H1 (cell line): ENCODE measurements at places on chromosomes 12 and 14.

DNA sequence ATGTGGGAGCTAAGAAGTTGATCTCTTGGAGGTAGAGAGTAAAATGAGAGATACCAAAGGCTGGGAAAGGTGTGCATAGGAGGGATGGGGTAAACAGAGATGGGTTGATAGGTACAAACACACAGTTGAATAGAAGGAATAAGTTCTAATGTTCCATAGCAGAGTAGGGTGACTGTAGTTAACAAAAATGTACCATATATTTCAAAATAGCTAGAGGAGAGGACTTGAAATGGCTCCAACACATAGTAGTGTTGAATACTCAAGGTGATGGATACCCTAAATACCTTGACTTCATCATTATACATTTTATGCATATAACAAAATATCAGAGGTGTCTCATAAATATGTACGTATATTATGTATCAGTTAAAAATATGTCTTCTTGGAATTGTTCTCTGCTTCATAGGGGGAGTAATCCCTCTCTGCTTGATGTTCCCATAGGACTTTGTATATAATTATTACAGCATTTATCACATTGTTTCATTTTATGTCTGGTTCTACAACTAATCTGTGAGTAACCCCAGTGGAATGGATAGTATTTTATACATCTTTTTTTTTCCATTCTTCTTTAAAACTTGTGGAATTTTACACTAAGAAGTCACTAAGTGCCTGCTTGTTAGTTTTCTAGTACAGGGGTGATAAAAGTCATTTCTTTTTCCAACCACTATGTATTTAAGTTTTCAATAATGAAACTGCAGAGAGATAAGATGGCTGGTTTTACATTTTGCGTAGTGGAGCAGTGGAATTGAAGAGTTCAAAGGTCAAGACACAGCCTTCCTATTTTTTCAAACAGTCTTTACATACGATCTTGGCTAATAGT lies 1940.0 kb upstream of the SEL1L start:
- no peak for DNase-seq

- DNase-seq = no peak
These were observed 13.8 kb upstream of the COL2A1 start for GRCh38 chr12:48017921-48018617.

GRCh38 chr12:104046306-104046705 lies 3.7 kb downstream of the GLT8D2 start:
- DNase-seq = no peak

GRCh38 chr14:34222867-34223266 lies 239.2 kb downstream of the SPTSSA start:
- no peak for DNase-seq

GRCh38 chr12:108629824-108630476 lies 3.7 kb downstream of the SELPLG start:
- no peak for DNase-seq

- no peak for DNase-seq
These were observed 21.9 kb downstream of the HIP1R start for GRCh38 chr12:122856999-122857671.

DNA sequence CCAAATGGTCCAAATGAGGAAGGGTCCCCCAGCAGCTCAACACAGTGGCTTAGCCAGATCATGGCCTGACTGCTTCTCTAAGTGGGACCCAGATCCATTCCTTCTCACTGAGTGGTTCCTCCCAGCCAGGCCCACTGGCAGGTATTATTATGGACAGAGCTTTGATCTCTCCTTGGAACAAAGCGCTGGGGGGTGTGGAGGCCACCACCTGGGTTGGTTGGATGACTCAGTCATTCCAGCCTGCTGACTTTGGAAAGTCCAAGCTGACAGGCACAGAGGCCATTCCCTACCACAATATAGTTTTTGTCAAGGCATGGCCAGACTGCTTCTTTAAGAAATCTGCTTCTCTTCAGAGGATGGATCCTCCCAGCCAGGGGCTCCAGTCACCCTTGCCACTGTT lies 341.1 kb downstream of the BTG1 start:
- DNase-seq = no peak

GRCh38 chr12:132686825-132687210 lies 324 bp downstream of the POLE start:
- DNase-seq = no peak

GRCh38 chr12:56029166-56029519 lies 8.3 kb downstream of the IKZF4 start:
- no peak for DNase-seq

GRCh38 chr14:60926002-60926401 lies 54.9 kb downstream of the TRMT5 start:
- no peak for DNase-seq

DNA sequence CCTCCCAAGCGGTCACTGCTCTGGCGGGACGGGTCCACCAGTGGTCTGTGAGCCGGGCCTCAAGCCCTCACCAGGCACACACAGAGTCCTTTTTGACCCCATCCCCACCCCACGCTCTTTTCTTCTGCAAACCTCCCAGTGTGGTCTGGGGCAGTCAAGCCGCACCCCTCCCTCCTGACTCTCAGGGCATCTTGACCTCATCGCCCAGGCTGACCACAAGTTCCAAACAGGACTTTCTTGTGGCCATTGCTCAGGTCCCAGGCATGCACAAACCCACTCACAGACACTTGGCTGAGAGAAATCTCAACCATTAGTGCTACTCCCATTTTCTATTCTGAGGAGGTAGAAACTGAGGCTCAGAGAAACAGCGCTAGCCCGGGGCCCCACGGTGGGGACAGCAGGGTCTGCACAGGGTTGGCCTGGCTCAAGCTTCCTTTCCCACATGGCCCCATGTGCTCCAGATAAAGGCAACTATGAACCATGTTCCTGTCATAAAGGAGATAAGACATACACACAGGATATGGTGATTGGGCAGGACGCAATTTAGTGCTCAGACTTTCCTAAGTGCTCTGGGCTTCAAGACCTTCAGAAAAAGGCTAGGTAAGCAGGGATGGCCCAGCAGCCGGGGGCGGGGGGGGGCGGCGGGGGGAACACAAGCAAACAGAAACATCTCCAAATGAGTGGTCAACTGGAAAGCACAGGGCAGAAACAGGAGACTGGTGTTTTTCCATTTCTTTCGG lies 69.6 kb downstream of the ITPK1 start:
- no peak for DNase-seq

GRCh38 chr12:77941401-77941800 lies 110.7 kb downstream of the NAV3 start:
- no peak for DNase-seq

DNA sequence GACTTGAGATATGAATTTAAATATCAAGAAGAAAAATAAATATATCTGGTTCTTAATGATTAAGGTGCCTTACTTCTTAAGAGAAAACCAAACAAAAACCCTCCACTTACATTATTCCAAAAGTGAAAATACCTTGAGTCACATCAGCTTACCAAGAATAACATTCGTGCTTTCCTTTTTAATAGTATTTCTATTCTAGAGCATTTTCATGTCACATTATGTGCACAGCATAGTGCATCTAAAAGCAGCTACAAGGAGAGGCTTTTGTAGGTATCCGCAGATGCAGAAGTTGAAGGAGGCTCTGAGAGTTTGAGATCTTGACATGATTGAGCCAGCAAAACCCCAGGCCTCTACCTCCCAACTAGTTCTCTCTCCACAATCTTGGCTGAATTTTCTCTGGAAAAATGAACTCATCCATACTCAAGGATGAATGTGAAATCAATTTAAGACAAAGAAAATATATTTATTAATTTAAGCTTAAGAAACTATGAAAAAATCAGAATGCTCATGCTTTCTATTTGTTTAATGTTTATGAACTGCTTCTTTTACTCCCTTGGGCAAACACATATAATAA lies 275.0 kb downstream of the AKAP6 start:
- DNase-seq = no peak

- DNase-seq = no peak
These were observed 10.5 kb downstream of the NTF3 start for GRCh38 chr12:5442251-5443006.

- DNase-seq = no peak
These were observed 358.4 kb downstream of the DPF3 start for GRCh38 chr14:72535485-72535884.
